Right lobe of liver (tissue), 6 donors: ENCODE measurements at places on chromosomes 11 and 22.

DNA sequence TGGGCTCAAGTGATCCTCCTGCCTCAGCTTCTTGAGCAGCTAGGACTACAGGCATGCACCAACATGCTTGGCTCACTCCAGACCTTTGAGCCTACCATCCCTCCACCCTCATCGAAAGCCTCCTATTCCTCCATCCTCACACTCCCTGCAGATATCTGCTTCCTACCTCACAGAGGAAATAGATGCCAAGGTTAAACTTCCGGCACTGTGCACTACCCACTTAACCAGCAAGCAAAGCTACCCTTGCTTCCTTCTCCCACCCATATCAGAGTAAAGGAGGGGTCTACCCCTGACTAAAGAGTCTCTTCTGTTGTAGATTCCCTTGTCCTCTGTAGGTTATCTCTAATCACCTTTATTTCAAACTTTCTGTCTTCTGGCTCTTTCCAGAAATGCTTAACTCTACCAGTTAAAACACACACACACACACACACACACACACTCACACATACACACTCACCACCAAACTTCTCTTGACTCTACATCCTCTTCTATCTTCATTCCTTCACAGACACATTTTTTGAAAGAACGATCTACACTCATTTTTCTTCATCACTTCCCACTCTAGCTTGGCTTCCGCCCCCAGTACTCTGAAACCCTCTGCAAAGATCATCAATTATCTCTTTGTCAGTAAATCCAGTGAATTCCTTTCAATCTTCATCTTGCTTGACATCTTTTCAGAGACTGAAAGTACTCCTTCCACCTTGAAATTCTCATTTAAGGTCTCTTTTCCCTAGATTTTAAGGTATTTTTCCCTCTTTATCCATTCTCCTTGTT lies 10.9 kb upstream of the SIK2 start:
- DNase-seq = no peak

DNA sequence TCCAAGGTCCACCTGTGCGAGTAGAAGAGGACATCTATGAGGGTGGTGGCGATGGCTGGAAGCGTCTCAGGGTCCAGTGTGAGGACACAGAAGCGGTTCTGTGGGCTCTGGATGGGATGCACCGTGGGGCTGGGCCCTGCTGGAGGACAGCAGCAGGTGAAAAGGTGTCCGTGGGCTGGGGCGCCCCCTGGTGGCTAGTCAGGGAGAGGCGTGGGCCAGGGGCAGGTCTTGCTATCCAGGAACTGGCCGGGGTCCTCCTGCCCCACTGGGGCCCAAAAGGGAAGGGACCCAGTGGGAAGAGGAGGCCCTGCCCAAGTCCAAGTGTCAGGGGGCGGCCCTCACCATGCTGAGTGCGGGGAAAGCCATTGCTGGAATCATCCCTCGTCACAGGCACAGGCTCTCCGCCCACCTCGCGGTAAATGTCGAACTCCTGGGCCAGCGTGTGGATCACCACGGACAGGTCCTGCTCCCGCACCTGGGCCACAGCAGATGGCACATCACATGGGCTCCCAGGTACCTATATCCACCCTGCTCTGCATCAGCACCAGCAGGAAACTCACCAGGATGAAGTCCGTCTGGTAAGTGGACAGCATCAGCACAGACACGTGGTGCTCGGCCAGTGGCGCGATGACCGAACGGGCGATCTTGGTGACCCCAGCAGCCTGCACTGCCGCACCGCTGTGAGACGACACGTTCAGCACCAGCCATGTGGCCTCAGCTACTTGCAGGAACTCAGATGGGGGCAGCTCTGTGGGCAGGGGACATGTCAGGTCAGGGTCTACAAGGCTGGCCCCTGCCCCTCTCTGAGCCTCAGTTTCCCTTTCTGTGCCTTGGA lies 2.3 kb downstream of the CASTOR1 start:
- DNase-seq = peak; percentile 85

DNA sequence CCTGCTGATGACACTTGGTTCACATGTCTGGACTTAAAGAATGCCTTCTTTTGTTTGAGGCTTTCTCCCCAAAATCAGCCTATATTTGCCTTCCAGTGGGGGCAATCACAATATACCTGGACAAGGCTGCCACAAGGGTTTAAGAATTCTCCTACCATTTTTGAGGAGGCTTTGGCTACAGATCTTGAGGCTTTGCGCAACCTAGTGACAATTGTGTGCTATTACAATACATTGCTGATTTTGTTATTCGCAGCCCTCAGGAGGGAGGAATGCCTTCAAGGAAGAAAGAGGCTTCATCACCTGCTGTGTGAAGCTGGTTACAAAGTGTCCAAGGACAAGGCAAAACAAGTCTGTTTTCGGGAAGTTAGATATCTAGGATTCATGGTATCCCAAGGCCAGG lies 50.8 kb upstream of the OR4C15 start:
- DNase-seq = no peak

DNA sequence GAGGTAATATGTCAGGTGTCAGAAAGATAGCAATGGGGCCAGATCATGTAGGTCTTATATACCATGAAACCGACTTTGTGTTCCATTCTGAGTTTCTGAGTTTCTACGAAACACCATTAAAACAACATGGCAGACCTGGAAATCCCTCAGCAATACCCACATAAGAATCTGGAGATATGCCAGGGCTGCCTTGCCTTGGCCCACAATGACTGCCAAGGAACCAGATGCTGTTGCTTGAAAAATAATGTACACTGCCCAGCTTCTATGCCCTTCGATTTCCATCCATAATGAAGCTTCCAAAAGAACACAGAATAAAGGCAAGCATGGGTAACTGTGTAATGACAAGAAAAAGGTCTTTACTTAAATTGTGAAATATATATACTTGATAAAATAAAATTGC lies 277.4 kb downstream of the SOX6 start:
- DNase-seq = no peak

- DNase-seq = no peak
Observed at GRCh38 chr11:28105869-28106268, 2.1 kb downstream of the KIF18A start.

DNA sequence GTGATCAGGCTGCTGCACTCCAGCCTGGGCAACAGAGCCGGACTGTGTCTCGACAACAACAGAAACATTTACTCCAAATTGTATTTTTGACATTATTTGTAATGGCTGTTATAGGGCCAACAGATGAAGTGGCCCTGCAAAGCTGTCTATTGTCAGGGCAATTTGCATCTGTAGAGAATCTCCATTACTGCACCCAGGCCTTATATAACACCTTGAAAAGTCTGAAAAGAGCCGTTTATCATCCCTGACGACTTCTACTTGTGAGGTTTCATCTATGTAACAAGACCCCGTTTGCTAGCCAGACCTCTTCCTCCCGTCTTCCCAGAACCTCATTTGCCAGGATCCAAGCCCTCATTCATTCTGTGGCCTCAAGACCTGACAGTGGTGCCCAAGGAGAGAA lies 9.1 kb upstream of the CTTN start:
- DNase-seq = no peak

GRCh38 chr11:62391642-62392425 lies 27.0 kb upstream of the SCGB1A1 start:
- DNase-seq = no peak

- DNase-seq = no peak
Observed at GRCh38 chr22:50564289-50564688, 1.6 kb upstream of the SYCE3 start.

DNA sequence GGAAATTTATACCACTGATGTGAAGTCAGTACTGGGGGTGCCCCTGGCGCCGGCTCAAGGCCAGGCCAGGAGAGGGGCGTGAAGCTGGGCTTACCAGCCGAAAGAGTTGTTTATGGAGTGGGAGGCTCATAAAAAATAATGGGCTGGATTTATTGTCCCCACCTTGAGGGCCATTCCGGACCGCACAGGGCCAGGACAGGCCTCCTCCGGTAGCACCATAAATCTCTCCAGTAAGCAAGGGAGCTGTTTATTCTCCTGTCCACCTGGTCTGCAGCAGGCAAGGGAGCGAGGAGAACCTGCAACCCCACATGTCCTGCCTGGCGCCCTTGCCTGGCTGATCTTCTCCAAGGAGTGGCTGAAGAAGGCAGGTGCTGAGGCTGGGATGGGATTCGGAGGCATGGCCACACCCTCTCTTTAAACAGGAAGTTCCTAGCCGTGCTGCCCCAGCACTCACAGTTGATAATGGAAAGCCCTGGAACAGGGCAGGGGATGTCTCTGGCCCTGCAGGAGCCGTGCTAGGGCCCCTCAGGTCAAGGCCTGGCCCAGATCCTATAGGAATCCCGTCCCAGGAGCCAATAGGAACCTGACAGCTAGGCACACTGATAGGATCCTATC lies 65.1 kb downstream of the SCUBE1 start:
- DNase-seq = no peak
